Fibroblast of the conjunctiva (primary cell): ENCODE measurements at places on chromosomes 5 and 9.

DNA sequence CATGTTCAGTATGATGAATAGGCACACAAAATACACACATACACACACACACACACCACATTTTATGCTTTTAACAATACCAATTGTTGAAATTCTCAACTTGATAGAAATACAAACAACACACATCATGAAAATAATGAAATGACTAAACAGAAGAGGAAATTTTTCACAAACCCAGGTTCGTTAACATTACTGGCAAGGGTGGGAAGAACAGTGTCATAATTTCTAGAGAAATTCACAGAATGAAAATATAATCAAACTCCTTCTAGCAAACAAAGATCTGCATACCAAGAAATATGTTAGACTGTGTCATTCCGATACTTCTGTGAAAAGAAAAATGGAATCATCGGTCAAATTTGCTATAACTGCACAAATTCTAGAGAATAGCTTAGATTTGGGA, 41.9 kb downstream of the ST8SIA4 start:
- DNase-seq, result no peak

DNA sequence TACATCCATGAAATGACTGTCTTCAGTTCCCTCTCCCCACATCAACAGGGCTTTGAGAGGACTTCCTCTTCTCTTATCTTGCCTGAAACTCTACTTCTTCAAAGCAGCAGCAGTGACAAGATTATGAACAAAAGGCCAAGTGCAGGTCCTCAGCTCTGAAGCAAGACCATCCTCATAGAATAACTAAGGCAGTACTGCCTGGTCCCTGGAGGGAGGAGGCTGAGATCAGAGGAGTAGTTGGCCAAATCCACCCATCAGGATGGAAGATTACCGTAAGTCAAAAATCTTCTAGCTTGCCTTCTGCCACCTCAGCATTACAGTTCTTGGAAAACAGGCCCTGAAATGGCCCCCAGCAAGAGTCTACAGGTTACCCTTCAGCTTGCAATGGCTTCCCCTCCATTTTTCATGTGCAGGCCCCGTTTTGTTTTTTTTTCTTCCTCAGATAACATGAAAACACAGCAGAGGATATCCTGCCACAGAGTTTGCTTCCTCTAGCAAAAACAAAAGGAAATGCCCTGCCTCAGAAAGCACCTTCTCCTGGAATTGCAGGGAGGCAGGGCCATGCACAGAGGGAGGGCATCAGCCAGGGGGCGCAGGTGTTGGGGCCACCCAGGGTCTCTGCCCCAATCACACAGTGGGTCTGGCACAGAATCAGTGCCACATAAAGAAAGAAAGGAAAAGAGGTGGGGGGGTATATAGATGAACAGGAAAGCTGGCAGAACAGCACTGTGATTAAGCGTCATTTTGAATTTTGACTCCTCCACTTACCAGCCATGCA, 40.0 kb downstream of the KLHL3 start:
- no peak for DNase-seq

DNA sequence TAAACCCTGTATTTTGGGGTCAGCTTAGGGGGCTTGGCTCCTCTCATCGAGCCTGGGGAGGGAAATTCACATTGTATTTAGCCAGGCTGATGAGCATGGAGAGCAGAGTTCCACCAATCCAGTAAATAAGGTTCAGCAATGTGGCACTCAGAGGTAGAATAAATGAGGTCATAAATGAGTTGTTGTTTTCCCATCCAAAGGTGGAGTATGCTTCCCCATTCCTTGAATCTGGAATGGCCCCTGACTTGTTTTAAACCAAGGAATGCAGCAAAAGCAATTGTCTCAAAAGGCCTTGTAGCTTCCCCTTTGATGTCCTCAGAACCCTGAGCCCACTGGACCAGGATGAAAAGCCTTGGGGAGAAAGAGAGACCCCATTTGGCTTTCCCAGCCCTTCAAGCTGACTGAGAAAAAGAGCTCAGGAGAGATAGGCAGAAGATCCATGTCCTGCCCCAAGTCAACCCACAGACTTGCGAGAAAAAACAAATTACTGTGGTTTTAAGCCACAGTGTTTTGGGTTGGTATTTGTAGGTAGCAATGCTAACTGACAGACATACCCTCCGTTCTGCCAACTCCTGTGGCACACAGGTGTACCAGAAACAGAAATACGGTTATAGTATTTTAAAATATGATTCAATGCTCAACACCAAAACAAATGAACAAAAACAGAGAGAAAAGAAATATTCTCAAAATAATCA, 566.0 kb upstream of the DMAC1 start:
- DNase-seq, result no peak

GRCh38 chr9:110599468-110599867, 19.9 kb upstream of the SVEP1 start:
- DNase-seq, result no peak

GRCh38 chr5:151483647-151484046, 36.2 kb downstream of the SLC36A1 start:
- no peak for DNase-seq

DNA sequence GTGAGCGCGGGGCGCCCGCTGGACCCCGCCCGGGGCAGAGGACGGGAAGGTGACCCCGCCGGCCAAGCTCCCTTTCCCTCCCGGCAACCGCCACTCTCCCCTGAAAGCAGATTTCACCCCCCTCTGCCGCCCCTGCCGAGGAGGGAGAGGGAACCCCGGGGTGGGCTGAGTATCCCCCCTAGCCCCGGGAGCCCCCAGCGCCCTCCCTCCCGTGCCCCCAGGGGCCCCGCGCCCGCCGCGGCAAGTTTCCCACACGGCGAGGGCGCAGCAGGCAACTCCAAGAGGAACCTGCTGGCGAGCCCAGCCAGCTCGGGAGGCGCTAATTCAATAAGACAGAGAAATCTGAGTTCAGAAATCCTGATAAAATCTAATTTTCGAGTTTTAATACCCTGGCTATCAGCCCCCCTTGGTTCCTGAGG, 1.6 kb downstream of the NTNG2 start:
- DNase-seq, result no peak

- no peak for DNase-seq
These were observed 40.2 kb upstream of the EXOC3 start for GRCh38 chr5:402615-403359.

DNA sequence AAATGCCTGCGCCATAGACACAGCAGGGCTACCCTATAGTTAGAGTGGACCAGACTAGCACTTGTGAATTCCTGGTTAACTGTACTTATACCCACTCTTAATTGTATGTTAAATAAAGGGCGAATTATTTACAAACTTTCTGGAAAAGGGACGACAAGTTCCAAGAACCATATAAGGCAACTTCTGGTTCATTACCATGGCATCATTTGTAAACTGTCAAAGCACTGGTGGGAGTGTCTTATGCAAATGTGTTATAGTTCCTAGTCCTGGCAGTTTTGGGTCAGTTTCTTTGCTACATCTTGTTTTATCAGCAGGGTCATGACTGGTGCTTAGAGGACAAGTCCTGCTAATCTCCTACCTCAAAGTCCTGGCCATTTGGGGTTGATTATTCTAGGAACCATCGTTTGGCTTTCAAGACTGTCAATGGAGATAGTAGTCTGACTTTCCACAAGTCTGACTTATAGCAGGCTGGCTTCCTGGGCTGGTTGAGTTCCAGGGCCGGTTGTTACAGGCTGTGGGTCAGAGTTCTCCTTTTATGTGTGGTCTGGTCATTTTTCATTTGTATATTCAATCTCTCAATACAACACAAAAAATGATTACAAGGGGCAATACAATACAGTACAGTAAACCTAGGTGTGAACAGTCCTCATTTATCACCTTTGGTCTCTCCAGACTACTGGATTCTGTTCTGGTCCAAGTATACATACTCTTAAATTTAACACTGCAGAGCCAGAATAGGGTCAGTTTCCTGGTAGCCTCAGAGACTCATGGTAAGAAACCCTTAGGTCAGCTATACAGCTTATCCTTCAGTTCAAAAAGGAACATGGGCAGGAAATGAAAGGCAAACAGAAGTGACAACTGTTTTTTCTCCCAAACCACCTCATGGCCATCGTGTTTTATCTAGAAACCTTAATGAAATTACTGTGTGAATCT, 8.3 kb upstream of the CFAP95 start:
- DNase-seq, result no peak
